SK-N-DZ (cell line): ENCODE measurements at places on chromosomes 1 and 21.
A peak's percentile ranks its signal among the peaks of the same experiment; 100 is the strongest.

- peak; percentile 80 for DNase-seq
These were observed 1.2 kb downstream of the SARS1 start for GRCh38 chr1:109214695-109215623.

DNA sequence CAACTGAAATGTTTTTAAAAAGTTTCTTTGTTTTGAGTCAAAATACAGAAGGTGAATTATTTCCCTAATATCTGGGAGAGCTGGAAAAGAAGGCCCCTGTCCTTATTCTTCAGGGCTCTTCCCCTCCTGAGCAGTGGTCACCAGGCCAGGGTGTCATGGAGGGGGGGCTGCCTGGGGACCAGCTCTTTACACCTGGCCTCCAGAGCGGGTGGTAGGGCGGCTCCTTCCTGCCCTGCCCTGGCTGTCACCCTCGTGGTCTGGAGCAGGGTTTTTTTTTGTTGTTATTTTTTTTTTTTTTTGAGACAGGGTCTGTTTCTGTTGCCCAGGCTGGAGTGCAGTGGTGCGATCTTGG, 6.6 kb downstream of the SKI start:
- no peak for DNase-seq

GRCh38 chr21:16978309-16978895, 534.4 kb upstream of the CXADR start:
- DNase-seq, result peak; percentile 86

GRCh38 chr1:170698301-170699275, 34.7 kb downstream of the PRRX1 start:
- DNase-seq, result no peak

DNA sequence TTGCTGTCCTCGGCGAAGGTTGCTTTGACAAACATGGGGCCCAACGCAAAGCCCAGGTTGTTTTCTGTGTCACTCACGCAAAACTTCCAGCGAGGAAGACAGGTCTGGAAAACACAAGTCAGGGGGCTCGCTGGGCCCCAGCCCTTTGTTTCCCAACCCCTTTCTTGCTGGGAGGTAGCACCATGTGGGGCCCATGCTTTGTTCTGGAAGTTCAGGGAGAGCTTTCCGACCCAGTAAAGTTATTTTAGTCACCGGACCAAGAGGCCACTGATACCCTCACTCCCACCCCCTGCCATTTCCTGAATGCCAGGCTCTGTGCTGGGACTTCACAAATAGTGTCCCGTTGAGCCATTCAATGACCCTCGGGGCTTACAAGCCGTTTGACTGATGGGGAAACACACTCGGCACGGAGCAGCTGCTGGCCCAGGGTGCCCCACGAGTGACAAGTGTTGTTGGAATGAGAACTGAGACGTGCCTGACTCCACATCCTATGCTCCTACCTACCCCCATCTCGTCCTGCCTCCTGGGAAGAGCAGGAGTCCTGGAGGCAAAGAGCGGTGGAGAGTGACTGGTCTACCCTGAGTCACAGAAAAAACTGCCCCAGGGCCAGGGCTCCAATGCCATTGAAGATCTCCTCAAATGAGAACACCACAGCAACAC, 52.0 kb downstream of the ECE1 start:
- no peak for DNase-seq
